ENCODE measurements at places on chromosomes 2 and 18.

- no peak for DNase-seq
Observed at GRCh38 chr2:219430633-219431615, 3.7 kb upstream of the SPEG start.

- DNase-seq = no peak
Observed at GRCh38 chr2:100207411-100207885, 65.1 kb upstream of the AFF3 start.

DNA sequence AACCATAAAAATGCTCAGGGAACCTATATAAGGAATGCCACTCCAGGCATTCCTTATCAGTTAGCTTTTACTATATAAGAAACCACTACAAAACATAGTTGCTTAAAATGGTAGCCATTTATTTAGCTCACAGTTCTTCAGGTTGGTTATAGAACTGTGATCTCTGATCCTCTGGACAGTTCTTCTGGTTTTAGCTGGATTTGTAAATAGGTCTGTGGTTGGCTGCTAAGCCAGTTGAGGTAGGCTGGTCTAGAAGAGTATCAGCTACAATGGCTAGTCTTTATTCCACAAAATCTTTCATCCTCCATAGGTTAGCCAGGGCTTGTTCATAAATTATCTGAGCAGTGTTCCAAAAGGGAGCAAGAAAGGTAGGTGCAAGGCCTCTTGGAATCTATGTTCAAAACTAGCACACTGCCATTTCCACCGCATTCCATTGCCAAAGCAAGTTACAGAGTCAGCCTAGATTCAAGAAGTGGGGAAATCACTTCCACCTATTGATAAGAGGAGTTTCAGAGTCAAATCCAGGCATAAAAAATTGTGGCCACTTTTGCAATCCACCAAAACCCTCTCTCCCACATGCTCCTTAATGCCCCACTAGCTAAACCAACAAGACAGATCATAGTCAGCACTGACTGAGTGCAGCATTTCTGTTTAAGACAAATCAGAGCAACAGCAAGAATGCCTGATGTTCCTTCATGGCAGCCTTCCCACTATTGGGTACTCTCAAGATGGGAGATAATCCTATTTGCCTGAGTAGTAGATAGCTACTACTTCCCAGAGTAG lies 146.4 kb downstream of the IRS1 start:
- no peak for DNase-seq

DNA sequence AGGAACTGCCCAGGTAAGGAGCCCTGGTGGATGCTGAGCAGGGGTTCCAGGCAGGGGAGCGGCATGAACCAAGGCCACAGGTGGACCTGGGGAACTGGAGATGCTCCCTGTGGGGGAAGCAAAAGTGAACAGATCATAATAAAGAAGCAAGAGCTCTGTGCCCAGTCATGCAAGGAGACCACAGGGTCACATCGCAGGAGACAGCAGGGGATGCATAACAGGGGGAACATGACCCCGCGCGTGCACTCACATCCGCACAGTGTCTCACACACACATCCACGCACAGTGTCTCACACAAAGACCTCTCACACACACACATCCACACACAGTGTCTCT lies 473.3 kb upstream of the HS6ST1 start:
- DNase-seq = no peak

GRCh38 chr2:127006962-127007361 lies 100.0 kb downstream of the BIN1 start:
- DNase-seq = no peak

All from CD4-positive, alpha-beta T cell treated with Interleukin-2 at 100 ng/mL for 4 hours (primary cell).